Skin of body (tissue), 3 donors: ENCODE measurements at places on chromosomes 12 and 14.

GRCh38 chr12:56931474-56931978 is 2.7 kb downstream of the SDR9C7 start:
- DNase-seq: peak; percentile 35

GRCh38 chr14:21090940-21091663 is 7.4 kb downstream of the ZNF219 start:
- DNase-seq: no peak

DNA sequence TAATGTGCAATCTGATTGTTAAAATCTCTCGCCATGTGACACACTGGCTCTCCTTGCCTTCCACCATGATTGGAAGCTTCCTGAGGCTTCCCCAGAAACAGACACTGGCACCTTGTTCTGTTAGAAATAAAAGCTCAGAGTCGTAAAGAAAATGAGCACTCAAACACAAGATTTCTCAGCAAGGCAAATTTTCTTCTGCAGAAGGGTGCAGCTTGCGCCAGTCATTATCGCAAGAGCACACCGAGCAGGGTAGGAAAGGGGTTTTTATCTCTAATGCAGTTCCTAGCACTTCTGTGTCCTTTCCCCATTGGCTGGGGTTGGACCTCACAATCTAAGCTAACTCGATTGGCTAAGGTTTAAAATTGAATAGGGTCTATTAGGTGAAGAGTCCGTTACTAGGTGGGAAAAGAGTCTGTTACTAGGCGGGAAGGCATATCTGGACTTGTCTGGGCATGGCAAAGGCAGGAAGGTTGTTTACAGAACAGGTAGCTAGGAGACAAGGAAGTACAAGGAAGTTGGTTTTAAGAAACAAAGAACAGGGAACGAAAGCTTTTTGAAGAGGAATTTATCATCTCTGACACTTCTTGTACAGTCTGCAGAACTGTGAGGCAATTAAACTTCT is 62.6 kb upstream of the BICD1 start:
- no peak for DNase-seq

DNA sequence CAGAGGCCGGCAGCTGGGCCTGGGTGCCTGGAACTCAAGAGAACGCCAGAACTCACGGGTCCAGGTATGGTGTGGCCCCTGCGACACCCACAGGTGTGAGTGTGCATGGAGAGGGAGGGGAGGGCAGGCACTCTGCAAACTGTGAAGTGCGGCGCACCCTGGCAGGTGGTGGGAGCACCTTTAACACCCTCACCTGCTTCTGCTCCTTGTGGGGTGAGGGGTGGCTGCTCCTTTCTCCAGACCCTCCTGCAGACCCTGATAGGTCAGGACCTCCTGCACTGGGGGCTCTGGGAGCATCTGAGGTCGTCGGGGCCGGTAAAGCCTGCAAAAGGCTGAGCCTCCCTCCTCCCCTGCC is 324.7 kb upstream of the SFSWAP start:
- DNase-seq: no peak

DNA sequence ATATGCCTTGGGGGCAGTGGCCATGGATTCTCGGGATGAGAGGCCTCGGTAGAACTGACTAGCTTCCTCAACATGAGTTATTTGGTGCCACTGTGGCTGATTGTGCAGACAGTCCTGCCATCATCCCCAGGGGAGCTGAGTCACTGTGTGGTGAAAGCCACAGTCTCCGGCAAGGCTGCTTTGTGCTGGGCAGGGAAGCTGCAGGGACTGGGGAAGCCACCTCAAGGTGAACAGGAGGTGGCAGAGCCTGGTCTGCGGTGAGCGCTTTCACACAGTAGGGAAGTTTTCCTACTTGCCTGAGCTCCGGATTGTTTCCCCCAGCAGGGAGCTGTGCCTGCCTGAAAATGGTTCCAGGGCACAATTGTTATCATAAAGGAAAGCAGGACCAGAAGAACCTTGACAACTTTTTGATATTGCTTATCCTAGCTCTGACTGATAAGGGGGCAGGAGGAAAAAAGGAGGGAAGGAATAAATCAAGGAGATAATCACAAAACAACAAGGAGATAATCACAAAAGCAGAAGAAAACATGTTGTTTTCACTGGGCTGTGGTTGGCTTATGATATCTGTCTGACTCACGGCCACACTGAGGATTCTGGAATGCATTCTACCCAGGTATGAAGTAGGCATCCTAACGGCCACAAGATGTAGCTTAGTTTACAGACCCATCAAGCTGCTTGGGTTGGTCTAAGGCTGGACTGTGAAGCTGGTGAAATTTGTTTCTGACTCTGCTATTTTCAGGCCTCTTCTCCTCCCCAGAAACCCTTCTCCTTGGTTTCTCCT is 32.2 kb upstream of the GNG2 start:
- DNase-seq: no peak

- DNase-seq: no peak
Observed at GRCh38 chr14:94780536-94781399, 10.9 kb upstream of the GSC start.

- no peak for DNase-seq
Observed at GRCh38 chr12:86226481-86226880, 29.7 kb downstream of the MGAT4C start.

DNA sequence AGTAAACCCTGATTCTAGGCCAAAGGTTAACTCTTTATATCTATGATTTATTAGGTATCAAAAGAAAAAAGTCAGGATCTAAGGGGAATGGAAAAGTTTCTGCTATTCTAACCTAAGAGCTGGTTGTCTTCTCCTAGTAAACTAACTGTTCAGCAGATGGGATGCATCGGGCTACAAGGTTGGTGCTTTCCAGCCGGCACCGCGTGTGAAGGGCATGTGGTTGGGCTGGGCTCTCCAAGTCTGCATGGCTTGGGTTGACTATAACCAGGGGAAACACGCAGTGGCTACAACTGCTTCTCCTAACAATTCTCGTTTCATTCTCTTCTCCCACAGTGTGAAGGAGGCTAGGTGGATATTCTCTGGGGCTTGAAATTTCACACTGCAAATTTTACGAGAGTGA is 354.5 kb downstream of the APAF1 start:
- no peak for DNase-seq

GRCh38 chr14:32657081-32657480 is 281.6 kb upstream of the NPAS3 start:
- DNase-seq: no peak

GRCh38 chr12:25052196-25052913 is 103.5 kb upstream of the BCAT1 start:
- DNase-seq: no peak

DNA sequence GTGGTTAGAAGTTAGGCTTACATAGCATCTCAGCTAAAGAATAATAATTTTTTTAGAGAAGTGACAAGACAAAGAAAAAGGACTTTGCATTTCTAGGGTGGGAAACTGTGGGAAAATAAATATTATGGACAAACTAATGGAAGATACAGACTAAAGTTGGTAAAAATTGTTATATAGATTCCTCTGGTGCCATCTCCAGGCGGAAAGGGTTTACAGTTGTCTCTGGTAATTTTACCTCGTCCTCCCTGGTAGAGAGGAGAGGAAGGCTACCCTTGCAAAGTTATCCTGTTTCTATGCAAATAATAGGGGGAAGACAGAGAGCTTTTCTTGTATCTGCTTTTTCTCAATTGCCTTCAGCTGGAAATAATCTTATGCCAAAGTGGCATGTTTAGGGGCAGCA is 5.2 kb downstream of the OR11G2 start:
- no peak for DNase-seq

GRCh38 chr14:22448905-22449599 is 140.0 kb downstream of the DAD1 start:
- DNase-seq: no peak

GRCh38 chr14:104373055-104373854 is 206.3 kb upstream of the C14orf180 start:
- no peak for DNase-seq

- DNase-seq: no peak
Observed at GRCh38 chr12:5585178-5585577, 153.3 kb downstream of the NTF3 start.

DNA sequence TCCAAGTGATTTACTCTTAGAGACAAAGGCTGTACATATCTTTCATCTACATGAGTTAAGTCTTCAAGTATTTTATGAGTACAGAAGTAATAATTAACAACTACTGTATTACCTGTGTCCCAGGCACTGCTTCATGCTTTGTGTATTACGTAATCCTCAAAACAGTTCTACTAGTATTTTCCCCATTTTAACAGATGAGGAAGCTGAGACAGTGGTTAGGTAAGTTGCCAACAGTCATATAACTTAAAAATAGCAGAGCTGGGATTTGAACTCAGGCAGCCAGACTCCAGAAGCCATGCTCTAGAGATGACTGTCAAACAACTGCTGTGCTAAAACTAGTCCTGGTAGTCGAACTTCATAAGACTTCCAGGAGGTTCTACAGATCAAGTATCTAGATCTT is 10.7 kb downstream of the TRMT5 start:
- DNase-seq: no peak

DNA sequence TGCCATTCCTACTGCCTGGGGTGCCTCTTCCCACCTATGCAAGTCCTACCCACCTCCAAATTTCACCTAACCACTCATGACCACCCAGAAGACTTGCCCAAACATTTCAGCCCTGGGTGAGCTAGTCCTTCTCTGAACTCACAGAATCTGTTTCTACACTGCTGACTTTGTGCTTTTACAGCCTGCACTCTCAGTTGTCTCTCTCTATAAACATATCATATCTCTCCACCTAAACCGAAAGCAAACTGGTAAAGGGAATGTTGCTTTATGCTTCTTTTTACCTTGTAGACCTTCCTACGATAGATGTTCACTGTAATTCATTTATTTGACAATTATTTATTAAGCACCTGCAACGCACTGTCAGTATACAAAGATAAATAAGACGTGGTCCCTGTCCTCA is 38.1 kb upstream of the RNASE3 start:
- DNase-seq: no peak

DNA sequence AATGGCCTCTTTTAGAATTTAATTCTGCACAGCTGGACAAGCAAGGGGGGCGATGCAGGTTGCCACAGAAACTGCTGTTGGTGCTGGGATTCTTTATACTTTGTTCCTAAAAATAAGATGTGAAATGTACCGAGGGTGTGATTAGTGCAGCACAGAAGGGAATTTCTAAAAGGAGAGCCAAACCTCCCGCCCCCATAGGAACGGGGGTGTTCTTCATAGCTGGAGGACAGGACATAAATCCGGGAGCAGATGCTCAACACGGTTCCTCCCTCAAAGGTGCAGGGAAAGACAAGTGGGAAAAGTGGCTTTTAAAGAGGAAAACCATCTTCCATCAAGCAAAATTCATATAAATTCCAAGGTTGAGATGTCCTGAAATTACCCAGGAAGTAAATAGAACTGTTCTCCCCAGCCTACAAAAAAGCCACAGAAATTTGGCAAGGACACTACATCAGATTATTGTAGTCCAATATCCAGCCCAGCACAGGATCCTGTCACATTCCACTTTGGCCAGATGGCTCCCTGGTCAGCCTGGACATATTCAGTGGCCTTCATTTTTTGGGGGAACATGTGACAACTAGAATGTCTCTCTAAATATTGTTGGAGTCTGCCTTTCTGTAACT is 51.4 kb upstream of the TMX1 start:
- no peak for DNase-seq
